ENCODE measurements at places on chromosomes 16 and 17.

GRCh38 chr17:44636562-44636961 is 19.7 kb upstream of the MEIOC start:
- DNase-seq: peak; percentile 39

DNA sequence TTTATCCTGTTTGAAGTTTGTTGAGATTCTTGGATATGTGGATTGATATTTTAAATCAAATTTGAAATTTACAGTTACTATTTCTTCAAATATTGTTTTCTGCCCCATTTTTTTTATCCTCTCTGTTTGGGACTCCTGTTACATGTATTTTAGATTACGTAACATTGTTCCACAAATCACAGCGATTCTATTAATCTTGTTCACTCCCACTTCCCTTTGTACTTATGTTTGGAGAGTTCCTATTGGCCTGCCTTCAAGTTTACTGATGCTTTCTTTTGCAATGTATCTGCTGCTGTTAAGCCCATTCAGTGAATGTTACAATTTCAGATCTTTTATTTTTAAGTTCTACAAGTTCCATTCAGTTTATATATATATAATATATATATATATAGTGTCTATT is 288.3 kb upstream of the TNRC6C start:
- DNase-seq: no peak

DNA sequence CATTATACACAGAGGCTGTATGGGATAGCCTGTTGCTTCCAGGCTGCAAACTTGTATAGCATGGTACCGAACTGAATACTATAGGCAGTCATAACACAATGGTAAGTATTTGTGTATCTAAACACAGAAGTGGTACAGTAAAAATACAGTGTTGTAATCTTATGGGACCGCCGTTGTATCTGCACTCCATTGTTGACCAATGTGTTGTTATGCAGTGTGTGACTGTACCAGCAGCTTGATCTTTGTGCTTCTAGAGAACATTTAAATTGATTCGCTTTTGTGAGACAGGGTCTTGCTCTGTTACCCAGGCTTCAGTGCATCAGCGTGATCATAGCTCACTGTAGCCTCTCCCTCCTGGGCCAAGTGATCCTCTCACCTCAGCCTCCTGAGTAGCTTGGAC is 31.5 kb downstream of the WWOX start:
- DNase-seq: no peak

DNA sequence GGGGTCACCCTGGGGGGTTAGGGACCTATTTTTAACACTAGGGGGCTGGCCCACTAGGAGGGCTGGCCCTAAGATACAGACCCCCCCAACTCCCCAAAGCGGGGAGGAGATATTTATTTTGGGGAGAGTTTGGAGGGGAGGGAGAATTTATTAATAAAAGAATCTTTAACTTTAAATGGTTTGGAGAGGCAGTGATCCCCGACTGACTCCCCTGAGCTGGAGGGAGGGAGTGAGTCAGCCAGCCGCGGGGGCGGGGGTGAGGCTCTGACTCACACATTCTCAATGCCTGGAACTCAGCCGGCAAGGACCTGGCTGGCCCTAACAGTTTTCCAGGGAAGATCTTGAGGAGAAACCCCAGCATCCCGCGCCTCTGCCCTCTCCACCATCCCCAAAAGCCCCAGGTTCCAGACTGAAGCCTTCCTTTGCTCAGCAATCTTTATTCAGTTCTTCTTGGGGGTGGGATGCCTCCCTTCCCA is 1.5 kb downstream of the HCFC1R1 start:
- DNase-seq: peak; percentile 80

- DNase-seq: no peak
Observed at GRCh38 chr16:29993903-29994599, 1.4 kb downstream of the HIRIP3 start.

DNA sequence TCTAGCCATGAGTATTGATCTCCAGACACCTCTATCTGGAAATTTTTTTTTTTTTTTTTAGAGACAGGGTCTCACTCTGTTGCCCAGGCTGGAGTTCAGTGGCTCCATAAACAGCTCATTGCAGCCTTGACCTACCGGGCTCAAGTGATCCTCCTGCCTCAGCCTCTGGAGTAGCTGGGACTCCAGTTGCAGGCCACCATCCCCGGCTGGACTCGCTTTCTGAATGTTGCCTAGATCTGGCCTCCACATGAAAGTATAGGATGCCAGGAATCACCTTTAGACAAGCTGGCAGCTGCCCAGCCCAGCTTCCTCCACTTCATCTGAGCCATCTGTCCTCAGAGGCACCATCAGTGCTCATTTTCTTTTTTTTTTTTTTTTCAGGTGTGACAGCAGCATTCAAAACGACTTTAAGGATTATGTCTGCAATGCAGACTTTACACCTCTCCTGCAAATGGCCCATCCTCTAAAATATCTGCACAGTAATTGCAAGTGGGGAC is 6.4 kb upstream of the PRR14 start:
- no peak for DNase-seq

DNA sequence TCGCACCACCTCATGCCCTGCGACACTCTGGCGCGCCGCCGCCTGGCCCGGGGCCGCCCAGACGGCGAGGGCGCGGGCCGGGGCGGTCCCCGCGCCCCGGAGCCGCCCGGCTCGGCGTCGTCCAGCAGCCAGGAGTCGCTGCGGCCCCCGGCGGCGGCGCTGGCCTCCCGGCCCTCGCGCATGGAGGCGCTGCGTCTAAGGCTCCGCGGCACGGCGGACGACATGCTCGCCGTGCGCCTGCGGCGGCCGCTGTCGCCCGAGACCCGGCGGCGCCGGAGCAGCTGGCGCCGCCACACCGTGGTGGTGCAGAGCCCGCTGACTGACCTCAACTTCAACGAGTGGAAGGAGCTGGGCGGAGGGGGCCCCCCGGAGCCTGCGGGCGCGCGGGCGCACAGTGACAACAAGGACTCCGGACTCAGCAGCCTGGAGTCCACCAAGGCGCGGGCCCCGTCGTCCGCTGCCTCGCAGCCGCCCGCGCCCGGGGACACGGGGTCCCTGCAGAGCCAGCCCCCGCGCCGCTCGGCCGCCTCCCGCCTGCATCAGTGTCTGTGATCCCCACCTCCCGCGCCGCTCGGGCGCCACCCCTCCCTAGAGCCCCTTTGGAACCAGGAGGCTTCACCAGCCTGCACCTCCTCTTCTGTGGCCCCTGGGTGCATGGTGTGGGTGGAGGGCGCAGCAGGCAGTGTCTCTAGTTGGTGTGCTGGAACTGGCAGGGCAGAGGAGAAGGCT is 82.3 kb downstream of the ARHGAP23 start:
- no peak for DNase-seq

- peak; percentile 16 for DNase-seq
Observed at GRCh38 chr16:80623376-80623775, 82.6 kb downstream of the DYNLRB2 start.

DNA sequence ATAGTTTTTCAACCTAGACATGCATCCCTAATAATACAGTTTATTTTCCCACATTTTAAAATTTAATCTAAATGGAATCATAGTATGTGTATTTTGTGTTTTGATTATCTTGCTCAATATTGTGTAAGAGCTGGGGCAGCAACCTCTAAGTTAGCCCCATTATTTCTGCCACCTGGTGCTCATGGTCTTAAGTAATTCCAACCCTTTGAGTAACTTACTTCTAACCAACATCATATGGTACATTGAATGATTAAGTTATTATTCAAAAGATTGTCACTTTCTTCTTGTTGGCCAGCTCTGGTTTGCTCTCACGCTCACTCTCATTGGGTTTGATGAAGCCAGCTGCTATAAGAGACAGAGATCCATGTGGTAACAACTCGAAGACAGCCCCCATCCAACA is 3.9 kb upstream of the KRTAP4-3 start:
- no peak for DNase-seq

DNA sequence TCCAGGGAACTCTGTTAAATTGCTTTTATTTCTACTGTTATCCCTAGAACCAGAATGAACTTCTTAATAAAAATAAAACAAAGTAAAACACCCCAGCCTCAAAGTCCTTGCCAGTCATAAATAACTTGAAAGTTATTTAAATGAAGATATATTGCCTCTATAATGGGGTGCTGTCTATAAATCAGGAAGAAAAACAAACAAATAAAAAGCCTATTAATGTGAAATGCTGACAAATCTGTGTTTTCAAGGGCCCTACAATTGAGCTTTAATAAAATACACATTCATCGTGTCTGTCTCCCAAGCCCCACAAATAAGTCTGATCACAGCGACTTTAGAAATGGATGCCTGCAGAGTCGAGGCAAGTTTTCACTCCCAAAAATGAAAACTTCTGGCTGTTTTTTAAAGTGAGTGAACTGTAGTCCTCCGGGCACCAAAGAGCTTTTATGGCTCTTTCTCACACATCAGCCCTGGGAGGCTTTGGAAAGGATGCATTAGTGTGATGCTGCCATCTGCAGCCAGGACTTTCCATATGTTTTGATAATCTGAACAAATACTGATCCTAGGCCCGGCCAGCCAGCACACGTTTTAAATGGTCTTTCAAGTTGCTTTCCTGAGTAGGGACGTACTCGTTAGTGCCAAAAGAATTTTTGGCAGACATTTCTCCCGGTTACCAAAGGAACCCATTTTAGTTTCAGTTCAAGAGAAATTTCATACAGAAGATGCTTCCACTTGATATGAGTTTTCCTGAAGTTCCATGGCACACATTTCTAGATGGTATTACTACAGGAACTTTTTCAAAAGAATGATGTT is 16.3 kb downstream of the NACA2 start:
- no peak for DNase-seq

DNA sequence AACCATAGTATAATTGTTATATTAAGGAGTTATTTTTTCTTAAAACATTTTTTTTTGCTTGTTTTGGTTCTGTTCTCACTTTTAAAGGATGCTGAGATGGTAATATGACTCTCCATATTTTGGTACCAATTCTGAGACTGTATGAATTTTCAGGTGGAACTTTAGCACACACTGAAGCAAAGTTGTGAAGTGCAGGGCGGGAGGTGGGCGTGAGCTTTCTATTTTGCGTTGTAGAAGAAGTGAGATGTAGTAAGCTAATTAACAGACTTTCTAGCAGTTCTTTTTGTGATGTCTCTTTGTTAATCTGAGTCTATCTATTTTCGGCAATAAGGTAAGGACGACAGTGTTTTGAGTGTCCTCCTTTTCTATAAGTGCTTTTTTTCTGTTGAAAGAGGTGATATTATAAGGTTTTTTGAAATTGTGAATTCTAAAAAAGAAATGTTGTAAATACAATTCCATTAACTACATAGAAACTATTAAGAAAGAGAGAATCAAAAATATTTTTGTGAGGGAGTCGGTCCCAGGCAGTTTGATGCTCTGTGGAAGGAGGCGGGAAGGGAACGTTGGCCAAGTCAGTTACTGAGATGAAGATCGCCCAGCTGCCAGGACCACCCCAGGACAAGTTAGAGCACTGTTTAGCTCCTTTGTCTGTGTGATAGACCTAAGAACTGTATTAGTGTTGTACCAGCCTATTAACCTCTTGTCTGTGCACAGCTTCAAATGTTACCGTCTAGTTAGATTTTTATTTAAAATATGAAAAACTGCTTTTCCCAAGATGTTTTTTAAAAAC is 65.0 kb downstream of the CCDC182 start:
- no peak for DNase-seq

GRCh38 chr17:50013079-50013478 is 18.1 kb upstream of the DLX3 start:
- DNase-seq: no peak
